Putamen (tissue), 1 donor: ENCODE measurements at places on chromosomes 5 and 9.
A peak's percentile ranks its signal among the peaks of the same experiment; 100 is the strongest.

GRCh38 chr5:145774442-145774841 lies 60.7 kb downstream of the PRELID2 start:
- DNase-seq = no peak

GRCh38 chr5:58239731-58240130 lies 220.2 kb downstream of the PLK2 start:
- no peak for DNase-seq

DNA sequence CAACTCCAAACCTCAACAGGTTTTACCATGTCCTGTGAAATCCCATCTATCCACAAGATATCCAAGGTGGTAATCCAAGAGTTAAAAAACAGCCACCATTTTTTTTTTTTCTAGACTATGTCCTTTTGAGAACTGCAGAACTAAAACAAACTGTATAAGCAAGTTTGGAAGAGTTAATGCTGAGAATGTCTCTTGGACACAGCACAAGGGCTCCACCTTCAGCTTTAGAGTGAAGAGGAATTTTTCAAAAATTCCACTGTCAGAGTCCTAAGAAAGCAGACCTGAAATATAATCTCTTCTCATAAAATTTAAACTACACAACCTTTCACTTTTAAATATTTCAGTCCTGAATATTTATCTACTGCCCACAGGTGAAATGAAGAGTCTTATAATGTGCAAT lies 167.8 kb upstream of the CCNG1 start:
- no peak for DNase-seq

GRCh38 chr9:114756920-114757319 lies 48.9 kb downstream of the TNFSF15 start:
- no peak for DNase-seq

- DNase-seq = no peak
Observed at GRCh38 chr9:127211983-127212382, 52.6 kb upstream of the GARNL3 start.

DNA sequence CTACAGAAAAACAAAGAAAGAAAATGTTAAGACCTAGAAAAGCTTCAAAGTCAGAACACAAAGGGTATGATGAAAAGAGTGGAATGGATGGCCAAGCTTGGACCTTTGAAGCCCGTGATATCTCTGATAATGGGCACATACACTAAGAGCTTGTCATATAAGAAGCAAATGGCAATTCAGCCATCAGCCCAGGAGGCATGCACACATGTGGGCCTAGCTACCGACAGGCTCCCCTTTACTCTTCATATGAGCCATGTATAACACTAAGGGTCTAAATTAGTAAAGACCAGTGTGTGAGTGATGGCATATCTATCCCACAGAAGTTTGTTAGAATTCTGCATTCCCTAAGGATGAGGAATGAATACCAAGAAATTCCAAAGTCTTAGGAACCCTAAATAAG lies 20.1 kb downstream of the GRHPR start:
- no peak for DNase-seq

DNA sequence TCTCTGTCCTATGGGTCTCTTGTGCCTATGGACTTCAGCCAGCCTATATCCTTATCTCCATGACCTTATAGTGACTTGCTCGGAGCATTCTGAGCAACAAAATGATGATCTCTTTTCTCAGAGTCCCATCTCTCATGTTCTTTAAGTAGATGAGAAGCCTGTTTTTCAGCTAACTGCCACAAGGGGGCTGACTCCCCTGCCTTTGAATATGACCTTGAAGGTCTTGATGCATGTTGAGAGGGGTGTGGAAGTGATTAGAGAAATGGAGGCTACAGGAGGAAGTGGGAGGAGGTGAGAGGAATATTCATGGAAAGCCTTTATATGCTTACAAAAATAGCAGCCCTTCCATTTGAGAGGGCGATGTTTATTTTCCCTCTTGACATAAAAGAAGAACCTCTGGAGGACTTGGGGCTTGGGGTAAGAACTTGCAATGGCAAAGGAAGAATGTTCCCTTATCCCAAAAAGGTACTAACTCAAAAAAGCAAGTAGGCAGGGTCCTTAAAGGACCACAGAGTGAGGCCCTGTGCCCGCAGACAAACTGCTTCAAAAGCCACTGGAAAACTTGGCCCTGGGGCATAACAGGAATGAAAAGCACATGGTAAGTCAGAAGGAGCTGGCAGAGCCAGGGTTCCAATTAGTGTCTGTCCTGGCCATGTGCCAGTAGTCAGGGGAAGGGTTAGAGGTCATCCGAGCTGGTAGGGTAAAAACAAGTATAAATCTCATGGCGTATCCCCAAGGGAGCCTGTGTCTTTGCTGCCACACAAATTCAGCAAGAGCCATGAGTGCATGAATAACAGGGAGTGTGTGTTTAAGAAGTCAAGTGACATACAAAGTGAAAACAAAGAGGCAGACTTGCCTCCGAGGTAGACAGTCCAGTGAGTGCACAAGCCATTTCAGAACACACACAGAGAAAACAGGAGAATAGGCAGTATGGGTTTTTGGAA lies 39.1 kb downstream of the FGD3 start:
- no peak for DNase-seq

- peak; percentile 43 for DNase-seq
Observed at GRCh38 chr5:14665101-14665822, 744 bp downstream of the OTULIN start.
